ENCODE measurements at places on chromosomes 13 and 19. TPM values are rescaled to one million over a fixed set of nuclear protein-coding genes. Genes with fewer than 3 reads are reported as not detected.

Gene ADM5
- total RNA-seq: 0.87 TPM

Gene THSD8
- total RNA-seq: 2.2 TPM

Gene DOCK9
- 39.6 TPM for total RNA-seq

Gene NKPD1
- total RNA-seq: 0.07 TPM

Gene ANGPTL4
- 11.7 TPM for total RNA-seq

Gene TBXA2R
- total RNA-seq: 2.0 TPM

Gene CHAMP1
- 9.5 TPM for total RNA-seq

Gene NXNL1
- not detected for total RNA-seq

Gene KLF1
- total RNA-seq: not detected

Gene SLITRK6
- total RNA-seq: 1.9 TPM

Gene KIR3DL1
- total RNA-seq: not detected

Gene OR10H1
- total RNA-seq: not detected

Gene CD37
- total RNA-seq: 6.5 TPM

Gene LRRC4B
- 0.62 TPM for total RNA-seq

Gene PHLDB3
- 6.0 TPM for total RNA-seq

GRCh38 chr19:4581666-4582553 is 22.4 kb upstream of the SEMA6B start:
- no peak for DNase-seq

GRCh38 chr13:90105276-90105675 is 1242.2 kb upstream of the MIR17HG start:
- DNase-seq: no peak

DNA sequence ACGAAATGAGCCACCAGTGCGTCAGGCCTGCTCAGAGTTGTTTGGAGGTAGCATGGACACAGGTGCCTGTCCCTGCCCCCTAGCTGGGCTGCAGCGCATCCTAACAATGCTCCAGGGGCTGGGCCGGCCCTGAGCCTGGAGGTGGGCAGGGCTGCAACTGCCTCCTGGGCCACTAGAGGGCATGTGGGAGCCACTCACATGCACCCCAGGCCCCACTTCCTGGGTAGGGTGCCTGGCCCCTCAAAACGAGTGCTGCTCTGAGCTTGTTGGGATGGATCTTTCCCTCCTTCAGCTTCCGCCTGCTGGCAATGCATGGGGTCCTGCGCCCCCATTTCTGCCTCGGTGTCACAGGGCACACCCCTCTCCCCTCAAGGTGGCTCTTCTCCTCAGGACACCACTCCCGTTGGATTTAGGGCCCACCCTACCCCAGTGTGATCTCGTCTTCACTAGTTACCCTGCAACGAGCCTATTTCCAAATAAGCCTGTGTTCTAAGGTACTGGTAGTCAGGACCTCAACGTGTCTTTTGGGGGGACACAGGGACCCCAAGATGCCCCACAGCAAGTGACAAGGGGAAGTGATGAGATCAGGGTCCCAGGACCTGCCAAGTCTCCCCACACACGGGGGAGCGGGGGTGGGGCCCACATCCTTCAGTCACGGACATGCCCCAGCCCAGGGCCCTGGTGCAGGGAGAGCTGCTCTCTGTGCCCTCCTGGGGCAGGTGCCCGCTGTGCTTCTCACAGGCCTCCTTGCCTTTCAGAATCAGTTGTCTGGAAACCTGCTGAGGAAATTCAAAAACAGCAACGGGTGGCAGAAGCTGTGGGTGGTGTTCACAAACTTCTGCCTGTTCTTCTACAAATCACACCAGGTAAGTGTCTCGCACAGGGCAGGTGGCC is 131.3 kb downstream of the STK24 start:
- peak; percentile 86 for DNase-seq

GRCh38 chr19:48041877-48042580 is 1.9 kb downstream of the CABP5 start:
- no peak for DNase-seq

- no peak for DNase-seq
Measured at GRCh38 chr19:20964798-20965197, 41.7 kb downstream of the ZNF85 start.

DNA sequence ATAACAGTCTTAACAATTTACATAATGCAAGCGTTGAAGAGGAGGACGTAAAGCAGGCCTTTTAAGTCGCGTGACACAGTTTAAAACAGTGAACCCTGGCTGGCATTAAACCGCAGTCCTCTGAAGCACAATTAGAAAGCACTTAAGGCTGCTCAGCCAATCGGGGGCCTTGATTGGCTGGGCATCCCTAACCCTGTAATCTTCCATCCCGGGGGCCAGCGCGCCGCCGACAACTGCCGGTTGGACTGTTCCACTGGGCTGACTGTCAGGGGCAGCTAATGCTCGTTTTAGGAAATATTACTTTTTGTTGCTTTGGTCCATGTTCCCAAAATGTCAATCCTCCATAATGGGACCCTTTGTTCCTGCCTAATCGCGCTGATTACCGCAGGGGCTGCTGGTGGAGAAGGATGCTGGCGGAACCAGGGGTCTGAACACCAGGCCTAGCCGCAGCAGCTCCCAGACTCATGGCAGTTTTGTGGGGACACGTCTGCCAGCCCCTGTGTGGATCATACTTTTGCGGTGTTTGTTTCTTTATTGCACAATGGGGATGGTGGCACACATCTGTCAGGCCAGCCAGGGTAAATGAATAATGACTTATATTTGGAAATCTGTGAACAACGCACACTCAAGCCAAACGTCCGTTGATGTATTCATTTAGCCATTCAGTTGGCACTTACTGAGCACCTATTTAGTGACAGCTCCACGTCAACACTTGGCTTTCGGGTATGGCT is 127.1 kb upstream of the SPACA7 start:
- no peak for DNase-seq

GRCh38 chr13:84553227-84553626 is 671.0 kb upstream of the SLITRK1 start:
- DNase-seq: no peak

GRCh38 chr19:23436318-23436717 is 41.0 kb upstream of the ZNF91 start:
- no peak for DNase-seq

DNA sequence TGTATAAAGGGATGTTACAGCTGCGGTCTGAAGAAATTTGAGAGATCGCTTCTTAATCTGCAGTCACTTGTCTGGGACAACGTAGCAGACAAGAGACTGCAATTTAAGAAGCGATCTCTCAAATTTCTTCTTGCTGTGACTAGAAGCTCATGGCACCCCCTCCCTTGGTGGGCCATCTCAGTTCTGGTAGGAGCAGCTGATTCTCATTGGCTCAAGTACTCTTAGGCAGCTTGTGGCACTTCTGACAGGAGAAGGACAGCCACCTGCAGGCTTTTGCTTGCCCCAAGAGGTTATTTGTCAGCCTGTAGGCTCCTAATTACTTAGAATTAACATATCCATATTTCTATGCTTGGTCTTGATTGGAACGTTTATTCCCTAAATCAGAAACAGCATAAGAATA is 503.0 kb downstream of the DCT start:
- no peak for DNase-seq

- no peak for DNase-seq
Measured at GRCh38 chr13:82905071-82905470, 977.2 kb downstream of the SLITRK1 start.

DNA sequence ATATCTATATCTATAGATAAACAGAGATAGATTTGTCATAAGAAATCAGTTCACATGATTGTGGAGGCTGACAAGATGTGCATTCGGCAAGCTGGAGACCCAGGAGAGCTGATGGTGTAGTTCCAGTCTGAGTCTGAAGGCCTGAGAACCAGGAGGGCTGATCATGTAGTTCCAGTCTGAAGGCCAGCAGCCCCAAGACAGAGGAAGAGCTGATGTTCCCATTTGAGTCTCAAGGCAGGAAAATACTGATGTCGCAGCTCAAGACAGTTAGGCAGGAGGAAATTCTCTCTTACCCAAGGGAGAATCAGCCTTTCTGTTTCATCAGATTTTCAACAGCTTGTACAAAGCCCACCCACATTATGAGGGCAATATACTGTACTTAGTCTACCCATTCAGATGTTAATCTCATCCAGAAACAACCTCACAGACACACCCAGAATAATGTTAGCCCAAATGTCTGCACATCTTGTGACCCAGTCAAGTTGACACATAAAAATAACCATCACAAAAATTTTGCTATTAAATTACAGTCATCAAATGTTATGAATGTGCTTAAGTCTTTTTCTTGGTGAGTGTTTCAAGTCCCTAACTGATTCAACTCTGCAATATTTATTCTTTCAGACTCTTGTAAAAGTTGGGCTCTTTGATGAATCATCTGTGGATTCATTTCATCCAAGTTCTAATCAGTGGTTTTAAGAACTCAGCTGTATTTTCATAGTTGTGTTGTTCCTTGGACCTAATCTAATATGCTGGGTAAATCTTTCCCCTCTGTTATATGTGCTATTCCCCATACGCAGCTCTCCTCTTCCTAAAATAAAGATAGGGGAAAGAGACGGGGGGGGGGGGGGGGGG is 22.7 kb upstream of the LRCH1 start:
- no peak for DNase-seq

- DNase-seq: peak; percentile 56
Measured at GRCh38 chr19:14381689-14382474, 638 bp downstream of the ADGRE5 start.

GRCh38 chr13:47004027-47004426 is 107.2 kb upstream of the HTR2A start:
- no peak for DNase-seq

- DNase-seq: no peak
Measured at GRCh38 chr19:12859546-12859945, 21.2 kb downstream of the MAST1 start.

- DNase-seq: no peak
Measured at GRCh38 chr13:48112896-48113755, 18.2 kb upstream of the MED4 start.

GRCh38 chr13:69793783-69794453 is 313.7 kb upstream of the ATXN8OS start:
- DNase-seq: no peak

DNA sequence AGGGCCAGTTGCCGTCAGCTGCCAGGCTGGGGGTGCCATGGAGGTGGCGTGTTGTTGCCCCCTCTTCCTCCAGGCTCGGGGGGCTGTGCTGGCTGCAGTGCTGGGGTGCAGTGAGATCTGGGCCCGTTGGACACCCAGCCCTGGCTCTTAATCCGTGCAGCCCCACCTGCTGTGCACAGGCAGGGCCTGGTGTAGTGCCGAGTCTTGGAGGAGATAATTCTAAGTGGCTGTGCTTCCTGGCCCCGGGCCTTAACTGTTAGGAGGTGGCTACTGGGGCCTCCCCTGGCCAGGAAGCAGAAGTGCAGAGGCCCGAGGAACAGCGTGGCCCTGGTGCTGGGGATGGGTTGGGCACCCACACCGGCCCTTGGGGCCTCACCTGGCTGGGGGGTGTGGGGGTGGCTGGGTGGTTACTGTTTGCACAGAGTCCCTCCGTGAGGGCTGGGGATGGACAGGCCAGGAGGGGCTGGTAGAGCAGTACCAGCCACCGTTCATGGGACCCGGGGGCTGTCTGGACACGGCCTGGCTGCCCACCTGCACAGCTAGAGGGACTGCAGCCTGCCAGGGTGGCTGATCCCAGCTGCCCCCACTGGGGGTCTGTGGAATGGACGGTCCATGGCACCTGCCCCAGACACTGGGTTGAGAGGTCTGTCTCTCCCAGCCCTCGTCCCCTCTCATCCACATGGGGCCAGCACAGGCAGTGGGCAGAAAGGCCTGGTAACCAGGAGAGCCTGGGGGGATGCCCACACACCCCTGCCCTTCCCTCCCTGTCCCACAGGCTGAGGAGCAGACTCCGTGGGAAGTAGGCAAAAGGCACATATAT is 3.3 kb downstream of the GPX4 start:
- no peak for DNase-seq

DNA sequence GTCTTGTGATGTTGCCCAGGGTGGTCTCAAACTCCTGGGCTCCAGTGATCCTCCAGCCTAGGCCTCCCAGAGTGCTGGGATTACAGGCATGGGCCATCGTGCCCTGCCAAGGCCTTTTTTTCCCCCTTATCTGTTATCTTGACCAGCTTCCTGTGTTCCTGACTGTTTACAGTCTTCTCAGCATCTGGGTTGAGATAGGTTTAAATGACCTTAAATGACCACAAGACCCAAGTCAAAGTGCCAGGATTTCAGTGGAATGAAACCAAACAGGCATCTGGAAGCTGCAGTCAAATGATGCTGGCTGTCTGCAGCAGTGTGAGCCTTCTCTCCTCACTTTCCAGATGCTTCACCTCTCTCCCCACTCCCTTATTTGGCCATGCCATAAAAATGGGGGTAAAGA is 114.2 kb upstream of the CLDN10 start:
- DNase-seq: no peak

- no peak for DNase-seq
Measured at GRCh38 chr13:66926200-66926850, 303.8 kb downstream of the PCDH9 start.

DNA sequence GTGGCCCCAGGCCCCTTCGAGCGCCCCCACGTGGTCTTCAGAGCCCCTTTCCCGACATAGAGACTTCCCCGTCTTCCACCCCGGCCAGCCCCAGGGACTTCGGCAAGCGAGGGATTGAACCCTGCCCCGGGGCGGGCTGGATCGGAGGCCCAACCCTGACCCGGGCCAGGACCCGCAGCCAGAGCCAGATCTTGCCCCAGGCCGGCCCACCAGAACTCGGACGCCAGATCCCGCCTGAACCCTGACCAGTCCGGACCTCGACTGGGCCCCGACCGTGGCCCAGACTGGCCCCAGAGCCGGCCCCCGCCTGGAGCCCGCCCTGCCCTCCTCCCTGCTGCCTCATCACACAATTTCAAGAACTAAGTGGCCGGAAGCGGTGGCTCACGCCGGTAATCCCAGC is 253 bp upstream of the TPTE2 start:
- no peak for DNase-seq

- no peak for DNase-seq
Measured at GRCh38 chr19:16608290-16608739, 19.7 kb downstream of the MED26 start.

- DNase-seq: no peak
Measured at GRCh38 chr13:107743983-107744382, 471.4 kb downstream of the LIG4 start.

- DNase-seq: no peak
Measured at GRCh38 chr19:5957170-5957569, 20.8 kb downstream of the RANBP3 start.

DNA sequence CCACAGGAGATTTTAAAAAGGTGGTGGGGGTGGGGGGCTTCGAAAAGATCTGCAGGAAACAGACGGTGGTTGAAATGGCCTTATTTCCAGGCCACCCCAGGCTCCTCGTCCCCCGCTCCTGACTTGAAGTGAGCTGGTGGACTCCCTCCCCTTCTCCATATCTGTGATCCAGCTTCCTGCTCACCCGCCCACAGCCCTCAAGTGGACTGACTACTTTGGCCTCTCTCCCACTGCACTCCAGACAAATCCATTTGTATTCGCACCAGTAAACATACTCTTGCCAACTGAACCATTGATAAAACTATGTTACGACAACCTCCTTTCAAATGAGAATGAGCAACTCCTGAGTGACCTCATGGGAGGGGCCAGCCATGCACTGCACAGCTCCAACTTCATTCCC is 259.5 kb downstream of the COL4A1 start:
- DNase-seq: peak; percentile 77

DNA sequence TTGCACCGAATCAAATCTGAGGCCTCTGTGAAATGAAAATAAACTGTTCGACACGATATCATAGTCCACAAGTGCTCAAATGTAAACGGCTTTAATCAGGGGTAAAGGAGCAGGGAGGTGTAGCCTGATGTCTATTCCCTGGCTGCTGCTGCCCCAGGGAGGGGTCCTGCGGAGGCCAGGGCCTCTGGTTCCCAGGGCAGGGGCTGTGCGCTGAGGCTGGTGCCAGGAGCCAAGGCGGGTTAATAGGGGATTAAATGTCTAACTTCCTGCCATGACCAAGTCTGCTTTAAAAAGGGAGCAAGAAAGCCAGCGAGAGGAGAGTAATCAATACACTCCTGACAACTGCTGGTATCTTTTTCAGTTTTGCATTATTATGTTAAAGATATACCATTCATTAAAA is 59.4 kb downstream of the ZNF536 start:
- DNase-seq: no peak

- no peak for DNase-seq
Measured at GRCh38 chr13:95865080-95865615, 188.1 kb downstream of the UGGT2 start.

Measured in left ventricle myocardium superior (tissue), 1 donor.